ENCODE measurements at places on chromosomes 5 and 9.

DNA sequence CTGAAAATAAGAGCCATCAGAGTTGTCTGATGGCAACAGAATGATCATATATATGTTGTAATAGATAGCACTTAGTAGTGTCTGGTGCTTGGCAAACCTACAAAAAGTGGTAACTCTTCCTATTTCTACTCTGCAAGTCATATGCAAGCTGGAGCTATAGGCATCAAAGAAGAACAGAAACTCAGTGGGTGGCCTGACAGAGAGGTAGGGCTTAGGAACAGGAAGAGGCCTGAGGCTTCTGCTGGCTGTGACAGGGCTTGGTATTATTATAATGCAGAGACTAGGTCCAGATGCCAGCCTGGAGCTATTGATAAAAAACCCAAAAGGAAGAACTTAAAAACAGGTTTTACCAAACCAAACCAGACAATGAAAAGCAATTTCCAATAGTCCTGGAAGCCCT lies 4.4 kb upstream of the DIAPH1 start:
- DNase-seq, result no peak

- no peak for DNase-seq
Measured at GRCh38 chr9:98135558-98135934, 16.5 kb upstream of the TRIM14 start.

- no peak for DNase-seq
Measured at GRCh38 chr5:141172381-141173204, at the start of gene PCDHB7. PCDHB7 (plus strand) TSS chr5:141172644; CDS start chr5:141172836, 192 bp downstream.

- no peak for DNase-seq
Measured at GRCh38 chr5:119083679-119084078, 12.8 kb downstream of the DMXL1 start.

DNA sequence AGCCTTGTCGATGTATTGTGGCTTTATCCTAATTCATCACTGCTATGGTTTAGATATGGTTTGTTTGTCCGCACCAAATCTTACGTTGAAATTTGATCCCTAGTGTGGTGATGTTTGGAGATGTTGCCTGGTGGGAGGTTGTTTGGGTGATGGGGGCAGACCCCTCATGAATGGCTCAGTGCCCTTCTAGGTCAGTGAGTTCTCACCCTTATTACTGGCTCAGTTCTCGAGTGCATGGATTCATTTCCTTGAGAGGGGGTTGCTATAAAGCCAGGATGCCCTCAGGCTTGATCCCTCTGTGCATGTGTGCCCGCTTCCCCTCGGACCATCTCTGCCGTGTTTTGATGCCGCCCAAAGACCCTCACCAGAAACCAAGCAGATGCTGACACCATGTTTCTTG lies 114.4 kb downstream of the CHSY3 start:
- no peak for DNase-seq

DNA sequence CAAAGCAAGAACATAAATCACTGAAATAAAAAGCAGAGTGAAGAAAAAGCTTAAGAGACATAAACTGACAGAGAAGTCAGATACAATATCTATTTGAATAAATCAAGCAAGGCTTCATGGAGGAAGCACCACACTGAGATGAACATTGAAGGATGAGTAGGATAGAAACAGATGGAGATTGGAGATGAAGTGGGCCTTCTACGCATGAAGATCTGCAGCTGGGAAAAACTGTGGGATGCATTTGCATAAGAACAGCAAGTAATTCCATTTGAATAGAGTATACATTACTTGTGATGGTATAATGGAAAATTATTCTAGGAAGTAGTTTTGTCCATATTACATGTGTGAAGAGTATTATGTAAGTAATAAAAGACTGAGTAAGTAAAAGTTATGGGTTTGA lies 16.5 kb downstream of the NMUR2 start:
- no peak for DNase-seq

GRCh38 chr5:150577378-150578139 lies 62.9 kb upstream of the SYNPO start:
- DNase-seq, result no peak

DNA sequence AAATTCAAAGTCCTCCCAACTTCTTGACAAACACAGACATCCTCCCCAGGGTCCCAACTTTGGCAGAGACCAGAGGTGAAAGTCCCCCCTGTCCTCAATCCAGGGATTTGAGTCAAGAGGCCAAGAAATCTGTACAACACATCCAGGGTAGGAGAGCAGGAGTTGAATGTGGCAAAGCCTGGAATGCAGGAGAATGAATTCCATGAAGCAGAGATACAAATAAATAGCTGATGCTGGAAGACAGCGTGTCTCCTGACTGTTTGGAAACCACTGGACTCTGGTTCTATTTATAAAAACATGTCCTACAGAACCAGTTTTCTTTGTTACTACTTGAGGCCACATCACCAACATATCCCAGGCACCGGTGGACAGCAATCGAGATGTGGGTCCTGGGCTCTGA lies 43.7 kb upstream of the SLIT3 start:
- DNase-seq, result no peak

DNA sequence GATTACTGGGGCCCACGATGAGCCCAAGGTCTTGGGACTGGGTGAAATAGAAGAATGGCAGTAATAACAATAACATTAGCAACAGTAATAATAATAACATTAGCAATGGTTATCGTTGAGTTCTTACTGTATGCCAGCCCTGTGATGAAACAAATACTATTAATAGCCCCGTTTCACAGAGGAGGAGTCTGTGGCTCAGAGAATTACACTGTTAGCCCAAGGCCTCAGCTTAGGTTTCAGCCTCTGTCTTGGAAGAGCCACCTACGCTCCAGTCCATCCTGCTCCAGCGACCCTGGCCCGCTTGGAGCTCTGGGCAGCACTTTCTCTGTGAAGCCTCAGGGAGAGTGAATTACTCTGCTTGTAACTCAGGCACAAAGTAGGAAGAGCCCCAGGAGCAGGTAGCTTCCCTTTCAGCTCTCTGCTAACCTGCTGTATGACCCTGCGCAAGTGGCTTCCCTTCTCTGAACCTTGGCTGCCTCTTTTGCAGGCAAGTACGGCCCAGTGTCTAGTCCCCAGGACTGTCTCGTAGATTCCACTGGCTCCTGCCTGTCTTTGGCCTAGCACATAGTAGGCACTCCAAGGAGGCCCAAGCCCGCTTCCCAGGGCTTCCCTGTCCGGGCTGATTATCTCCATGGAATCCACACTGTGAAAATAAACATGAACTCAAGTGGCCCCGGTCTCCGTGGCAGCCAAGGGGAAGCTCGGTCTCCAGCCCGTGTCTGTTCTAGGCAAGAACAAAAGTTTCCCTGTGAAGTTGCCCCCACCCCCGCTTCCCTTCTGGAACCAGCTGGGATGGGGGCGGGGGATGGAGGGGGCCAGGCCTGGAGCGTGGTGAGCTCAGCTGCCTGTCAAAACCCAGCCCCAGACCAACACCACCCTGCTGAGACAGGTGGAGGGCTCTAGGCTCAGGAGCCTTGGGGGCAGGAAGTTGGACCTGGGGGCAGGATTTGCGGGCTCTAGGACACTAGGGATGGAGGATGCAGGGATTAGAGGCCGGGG lies 26.2 kb upstream of the LMX1B start:
- no peak for DNase-seq

DNA sequence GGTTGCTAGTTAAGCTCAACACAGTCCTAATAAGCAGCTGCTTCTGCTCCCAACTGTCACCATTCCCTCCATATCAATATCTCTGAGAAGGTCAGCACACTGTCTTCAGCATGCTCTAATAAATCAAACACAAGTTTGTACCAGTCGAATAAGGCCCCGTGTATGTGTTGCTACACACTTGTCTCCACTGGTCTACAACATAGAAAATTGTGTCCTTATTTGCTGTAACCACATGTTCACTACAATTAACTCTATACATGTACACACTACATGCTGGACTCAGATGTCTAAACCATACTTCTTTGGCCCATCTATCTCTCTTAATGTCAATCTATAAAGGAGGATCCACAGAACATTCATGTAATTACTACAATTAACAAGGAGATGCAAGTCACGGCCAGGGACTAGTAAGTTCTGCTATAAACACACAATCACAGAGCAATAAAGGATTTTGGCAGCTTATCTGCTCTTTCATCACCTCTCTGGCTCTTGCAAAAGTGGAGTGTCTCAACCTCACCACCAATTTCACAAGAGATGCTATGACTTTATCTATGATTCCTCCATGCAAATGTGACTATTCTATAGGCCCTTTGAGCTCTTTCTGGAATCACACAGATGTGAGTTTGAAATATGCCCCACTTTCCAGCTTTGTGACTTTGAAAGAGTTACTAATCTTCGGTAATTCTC lies 143.9 kb downstream of the SEMA5A start:
- DNase-seq, result no peak

DNA sequence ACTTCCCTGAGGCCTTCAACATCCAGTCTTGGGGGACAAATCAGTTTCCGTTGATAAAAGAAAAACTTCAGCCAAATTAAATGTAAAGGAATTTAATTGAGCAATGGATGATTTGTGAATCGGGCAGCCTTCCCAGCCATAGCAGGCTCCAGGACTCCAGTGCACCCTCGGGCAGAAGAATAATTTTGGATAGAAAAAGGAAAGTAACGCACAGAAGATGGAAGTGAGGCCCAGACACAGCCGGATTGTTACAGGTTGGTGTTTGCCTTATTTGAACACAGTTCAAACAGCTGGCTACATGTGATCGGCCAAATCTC lies 19.1 kb downstream of the MRPL36 start:
- no peak for DNase-seq

DNA sequence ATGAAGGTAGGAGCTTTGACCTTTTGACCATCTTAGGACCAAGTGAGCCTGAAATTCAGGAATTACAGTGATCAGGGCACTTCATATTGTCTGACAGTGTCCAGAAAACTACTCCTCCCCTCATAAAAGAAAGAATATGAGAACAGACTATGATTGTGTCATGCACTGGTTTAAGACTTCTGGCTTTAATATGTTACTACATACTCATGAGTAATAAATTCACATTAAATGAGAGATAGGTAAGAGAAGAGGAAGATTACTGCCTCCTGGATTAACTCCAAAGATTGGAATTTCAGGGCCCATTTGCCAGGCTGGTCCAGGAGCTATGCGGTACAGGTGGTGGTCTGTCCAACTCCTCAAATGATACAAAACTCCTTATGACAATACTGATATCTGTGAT lies 213.5 kb upstream of the ADRA1B start:
- DNase-seq, result no peak

- no peak for DNase-seq
Measured at GRCh38 chr5:148436029-148436428, 52.3 kb downstream of the FBXO38 start.

DNA sequence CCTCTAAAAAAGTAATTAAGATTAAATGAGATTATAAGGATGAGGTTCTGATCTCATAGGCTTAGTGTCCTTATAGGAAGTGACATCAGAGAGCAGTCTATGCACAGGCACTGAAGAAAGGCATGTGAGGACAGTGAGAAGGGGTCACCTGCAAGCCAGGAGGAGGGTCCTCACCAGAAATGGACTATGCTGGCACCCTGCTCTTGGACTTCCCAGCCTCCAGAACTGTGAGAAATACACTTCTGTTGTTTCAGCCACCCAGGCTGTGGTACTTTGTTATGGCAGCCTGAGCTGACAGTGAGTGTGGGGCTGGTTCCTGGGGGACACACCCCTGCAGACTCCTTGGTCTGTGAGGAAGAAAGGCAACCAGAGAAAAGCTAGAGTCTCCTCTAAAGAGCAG lies 34.7 kb upstream of the IL6ST start:
- no peak for DNase-seq

GRCh38 chr9:10148796-10149195 lies 464.0 kb downstream of the PTPRD start:
- no peak for DNase-seq

DNA sequence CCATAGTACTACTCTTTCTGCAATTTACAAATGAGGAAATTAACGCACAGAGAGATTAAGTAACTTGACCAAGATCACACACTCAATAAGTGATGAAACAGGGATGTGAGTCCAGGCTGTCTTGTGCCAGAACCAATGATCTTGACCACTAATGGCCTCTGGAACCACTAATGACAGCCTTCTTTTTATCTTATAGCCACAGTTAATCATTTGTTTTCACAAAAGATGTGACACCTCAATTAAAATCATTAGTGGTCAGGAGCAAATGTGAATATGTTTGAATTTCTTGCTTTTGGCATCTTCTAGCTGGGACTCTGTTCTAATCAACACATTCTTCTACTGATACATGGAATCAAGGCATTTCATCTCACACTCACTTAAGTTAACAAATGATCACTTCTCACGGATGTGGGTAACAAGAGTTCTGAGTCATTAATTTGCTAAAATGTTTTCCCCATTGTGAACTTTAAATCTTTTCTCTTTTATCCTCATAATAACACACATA lies 102.7 kb upstream of the CD180 start:
- DNase-seq, result no peak

- DNase-seq, result no peak
Measured at GRCh38 chr5:3329427-3329826, 266.2 kb upstream of the IRX1 start.

- no peak for DNase-seq
Measured at GRCh38 chr5:22678886-22679285, 174.3 kb downstream of the CDH12 start.

DNA sequence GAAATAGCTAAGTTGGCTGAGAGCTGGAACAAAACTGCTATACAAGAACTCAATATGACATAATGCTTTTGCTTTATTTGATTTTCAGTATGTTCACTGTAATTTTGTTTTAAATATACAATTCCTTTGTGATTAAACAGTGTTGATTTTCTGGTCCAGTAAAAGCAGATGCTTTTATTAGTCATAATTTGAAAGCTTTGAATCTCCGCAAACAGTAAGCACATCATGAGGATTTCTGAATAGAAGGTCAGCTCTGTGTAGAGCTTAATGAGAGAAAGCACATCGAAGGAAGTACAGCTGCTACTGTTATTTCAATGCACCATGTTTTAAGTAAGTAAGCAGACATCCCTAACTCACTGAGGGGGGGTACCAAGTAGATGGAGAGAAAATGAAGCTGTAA lies 701.3 kb upstream of the ACO1 start:
- no peak for DNase-seq

DNA sequence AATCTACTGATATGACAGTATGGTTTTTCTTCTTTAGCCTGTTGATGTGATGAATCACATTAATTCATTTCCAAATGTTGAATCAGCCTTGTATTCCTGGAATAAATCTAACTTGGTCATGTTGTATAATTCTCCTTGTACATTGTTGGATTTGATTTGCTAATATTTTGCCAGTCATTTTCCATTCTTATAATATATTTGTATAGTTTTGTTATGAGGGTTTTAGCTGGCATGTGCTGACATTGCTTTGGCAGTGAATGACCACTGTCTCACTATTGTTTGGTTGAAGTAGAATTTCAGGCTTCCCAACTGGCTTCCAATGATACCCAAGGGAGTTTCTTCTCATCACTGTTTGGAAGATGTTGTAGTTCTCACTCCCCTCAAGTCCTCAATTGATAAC lies 983.0 kb upstream of the PTPRD start:
- no peak for DNase-seq

- DNase-seq, result no peak
Measured at GRCh38 chr5:16350816-16351215, 114.8 kb downstream of the ZNF622 start.

- no peak for DNase-seq
Measured at GRCh38 chr5:82601861-82602260, 323.7 kb upstream of the RPS23 start.

GRCh38 chr5:31536873-31537272 lies 4.8 kb downstream of the C5orf22 start:
- no peak for DNase-seq

GRCh38 chr9:71925834-71926233 lies 14.4 kb downstream of the C9orf85 start:
- DNase-seq, result no peak
